ENCODE measurements at places on chromosomes 2 and 18. TPM values are rescaled to one million over a fixed set of nuclear protein-coding genes. Genes with fewer than 3 reads are reported as not detected.

IL1R2 gene
- 30.7 TPM for total RNA-seq

CNDP1 gene
- not detected for total RNA-seq

MARCO gene
- total RNA-seq = 0.45 TPM

LONRF2 gene
- total RNA-seq = 6.5 TPM

REG3A gene
- not detected for total RNA-seq

ZNF804A gene
- total RNA-seq = 3.7 TPM

SOX11 gene
- 3.7 TPM for total RNA-seq

GPAT2 gene
- 4.1 TPM for total RNA-seq

DNA sequence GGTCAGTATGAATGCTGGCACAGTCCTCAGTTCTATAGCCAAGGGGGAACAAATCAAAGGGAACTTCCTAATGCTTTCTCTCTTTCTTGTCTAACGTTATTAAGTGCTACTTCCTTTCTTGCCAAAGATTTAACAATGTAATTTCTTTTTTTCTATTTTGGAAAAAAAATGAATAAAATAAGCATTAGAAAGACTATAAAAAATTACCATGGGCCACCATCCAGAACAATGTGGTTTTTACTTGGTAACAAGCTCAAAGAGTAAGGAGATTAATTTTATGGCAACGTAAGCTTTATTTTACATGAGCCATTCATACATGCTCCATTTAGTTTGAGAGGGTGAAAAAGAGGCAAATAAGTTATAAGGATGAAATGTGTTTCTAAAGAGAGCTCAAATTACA, 40.1 kb downstream of the SERPINE2 start:
- DNase-seq = no peak

DNA sequence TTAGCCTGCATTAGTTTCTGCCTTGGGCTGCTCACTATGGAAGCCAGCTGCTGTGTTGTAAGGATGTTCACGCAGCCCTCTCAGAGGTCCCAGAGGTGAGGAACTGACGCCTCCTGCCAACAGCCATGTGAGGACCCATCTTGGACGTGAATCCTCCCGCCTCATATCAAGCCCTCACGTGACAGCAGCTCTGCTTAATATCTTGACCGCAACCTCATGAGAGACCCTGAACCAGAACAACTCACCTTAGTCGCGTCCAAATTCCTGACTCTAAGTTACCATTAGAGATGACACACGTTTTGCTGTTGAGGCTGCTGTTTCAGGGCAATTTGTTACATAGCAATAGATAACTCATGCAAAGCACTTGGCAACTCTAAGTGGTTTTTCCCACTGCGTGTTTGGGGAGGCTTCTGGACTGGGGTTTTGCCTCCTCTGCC, 97.7 kb downstream of the TMEM17 start:
- DNase-seq = peak; percentile 40

GRCh38 chr18:57916684-57917083, 113.6 kb upstream of the ATP8B1 start:
- DNase-seq = no peak

DNA sequence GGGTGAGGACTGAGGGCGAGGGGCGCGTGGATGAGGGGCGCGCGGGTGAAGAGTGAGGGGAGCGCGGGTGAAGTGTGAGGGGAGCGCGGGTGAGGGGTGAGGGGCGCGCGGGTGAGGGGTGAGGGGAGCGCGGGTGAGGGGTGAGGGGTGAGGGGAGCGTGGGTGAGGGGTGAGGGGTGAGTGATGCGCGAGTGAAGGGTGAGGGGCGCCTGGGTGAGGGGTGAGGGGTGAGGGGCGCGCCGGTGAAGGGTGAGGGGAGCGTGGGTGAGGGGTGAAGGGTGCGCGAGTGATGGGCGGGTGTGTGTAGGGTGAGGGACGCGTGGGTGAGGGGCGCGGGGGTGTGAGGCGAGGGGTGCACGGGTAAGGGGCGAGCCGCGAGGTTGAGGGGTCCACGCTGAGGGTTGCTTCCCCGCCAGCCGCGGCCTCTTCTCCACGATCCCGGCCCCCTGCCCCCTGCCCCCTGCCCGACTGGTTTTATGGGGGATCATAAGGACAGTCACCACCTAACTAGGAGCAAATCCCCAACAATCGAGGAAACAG, 1.1 kb upstream of the SLC66A2 start:
- peak; percentile 26 for DNase-seq

DNA sequence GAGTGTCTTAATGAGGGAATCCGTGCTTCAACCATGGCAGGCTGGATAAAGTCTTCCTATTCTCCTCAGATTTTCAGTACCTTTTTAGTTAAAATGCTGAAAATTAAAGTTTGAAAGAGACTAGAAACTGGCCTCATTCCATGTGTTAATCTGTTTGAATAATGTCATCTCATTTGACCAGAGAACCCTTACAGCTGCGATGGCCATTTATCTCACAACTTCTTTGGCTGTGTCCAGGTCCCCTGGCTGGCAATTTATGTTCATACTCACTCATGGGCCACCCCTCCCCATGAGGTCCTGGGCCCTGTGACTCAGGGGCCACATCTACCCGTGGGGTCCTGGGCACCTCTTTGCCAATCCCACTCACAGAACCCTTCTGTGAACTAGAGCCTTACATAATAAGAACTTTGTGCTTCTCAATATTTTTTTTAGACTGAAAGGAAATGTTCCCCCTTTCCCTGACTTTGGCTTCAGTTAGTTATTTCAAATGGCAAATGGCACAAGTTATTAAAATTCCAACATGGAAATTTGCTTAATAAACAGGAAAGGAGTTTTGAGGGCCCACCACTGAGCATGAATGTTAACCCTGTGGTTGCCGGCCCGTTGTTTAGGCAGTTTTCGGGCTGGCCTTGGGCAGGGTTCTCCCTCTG, 134.6 kb downstream of the UXS1 start:
- DNase-seq = no peak

- no peak for DNase-seq
Measured at GRCh38 chr18:24064391-24065100, 50.0 kb downstream of the TTC39C start.

- DNase-seq = no peak
Measured at GRCh38 chr2:152386266-152386665, 51.3 kb downstream of the FMNL2 start.

GRCh38 chr2:127642706-127643438, 3.1 kb upstream of the GPR17 start:
- no peak for DNase-seq

- DNase-seq = no peak
Measured at GRCh38 chr2:72103690-72104089, 44.0 kb downstream of the CYP26B1 start.

All from stomach (tissue), 19 donors.